Fibroblast of skin of left quadriceps (primary cell): ENCODE measurements at places on chromosomes 3 and 15.

DNA sequence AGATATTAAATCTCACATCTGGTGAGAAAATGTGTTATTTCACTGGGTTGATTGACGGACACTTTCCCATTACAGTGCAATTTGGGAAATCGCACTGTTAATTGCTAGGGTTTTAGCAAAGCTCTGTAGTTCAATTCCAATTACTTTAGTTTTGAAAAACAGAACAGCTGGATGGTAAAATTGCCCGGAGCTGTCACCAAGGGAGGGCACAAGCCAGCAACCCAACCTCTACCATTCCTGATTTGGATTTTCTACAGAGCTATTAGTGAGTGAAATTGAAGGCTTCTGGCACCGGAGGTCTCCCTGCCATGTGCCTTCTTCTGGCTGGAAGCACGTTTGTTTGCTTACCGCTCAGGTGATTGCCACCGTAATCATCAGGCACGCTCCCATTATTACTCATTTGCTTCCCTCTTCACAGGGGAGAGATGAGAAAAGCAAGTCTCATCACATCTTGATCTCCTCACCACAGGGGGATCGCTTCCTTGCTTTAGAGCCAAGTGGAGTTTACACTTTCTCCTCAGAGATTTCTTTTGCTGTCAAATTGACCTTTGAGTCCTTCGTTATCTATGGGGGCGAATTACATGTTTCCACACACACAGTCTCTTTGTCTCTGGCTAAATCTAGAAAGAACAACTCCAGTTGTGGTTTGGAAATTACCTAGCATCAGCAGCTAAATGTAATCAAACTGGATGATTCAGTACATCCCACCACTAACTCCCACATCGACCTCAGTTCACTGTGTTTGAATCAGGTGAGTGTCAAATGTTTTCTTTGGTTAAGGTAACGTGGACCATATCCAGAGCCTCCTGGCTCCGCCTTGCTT lies 421.7 kb upstream of the GOLIM4 start:
- DNase-seq: no peak

GRCh38 chr3:108090701-108091497 lies at the start of gene CD47:
TSS of gene CD47 (minus strand) at chr3:108091031. CDS start at chr3:108090908, 123 bp downstream.
- DNase-seq: peak; percentile 66

GRCh38 chr15:83602021-83602420 lies 51.9 kb upstream of the ADAMTSL3 start:
- DNase-seq: no peak

GRCh38 chr3:138197058-138197457 lies 10.0 kb downstream of the ARMC8 start:
- DNase-seq: no peak

DNA sequence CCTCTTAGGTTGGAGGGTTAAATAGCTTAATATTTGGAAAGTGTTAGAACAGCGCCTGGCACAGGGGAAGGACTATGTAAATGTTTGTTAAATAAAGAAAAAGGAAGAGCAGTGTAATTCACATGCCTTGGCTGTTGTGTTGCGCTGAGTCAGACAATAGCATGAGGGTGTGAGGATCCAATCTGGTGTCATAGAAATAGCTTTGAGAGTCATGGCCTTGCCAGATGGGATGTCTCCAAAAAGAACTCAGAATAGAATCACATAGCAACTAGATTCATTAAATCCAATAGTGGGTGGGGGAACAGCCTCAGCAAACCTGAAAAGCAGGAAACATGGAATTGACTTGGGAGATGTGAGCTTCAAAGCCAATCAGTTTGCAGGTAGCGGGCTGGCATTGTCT lies 3.9 kb upstream of the RBSN start:
- DNase-seq: no peak

DNA sequence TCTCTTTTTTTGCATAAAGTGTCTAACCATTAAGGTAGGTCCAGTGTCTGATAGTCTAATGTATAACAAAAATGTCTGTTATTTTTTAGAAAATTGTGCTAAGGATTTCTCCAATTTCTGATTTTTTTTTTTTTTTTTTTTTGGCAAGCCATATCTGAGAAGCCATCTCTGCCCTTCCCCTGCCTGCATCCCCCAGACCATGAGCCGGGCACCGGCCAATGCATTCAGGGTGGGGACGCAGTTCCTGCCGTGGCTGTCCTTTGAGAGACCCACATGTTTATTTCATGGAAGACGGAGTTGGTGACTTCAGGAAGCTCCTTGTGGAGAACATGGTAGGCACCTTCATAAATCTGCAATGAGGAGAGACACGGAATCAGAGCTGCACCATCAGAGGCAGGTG lies 19.2 kb downstream of the ABTB1 start:
- no peak for DNase-seq

GRCh38 chr3:142151240-142151639 lies 1.9 kb upstream of the TFDP2 start:
- DNase-seq: no peak

- DNase-seq: no peak
Measured at GRCh38 chr3:37945156-37945806, 45.3 kb upstream of the VILL start.

- no peak for DNase-seq
Measured at GRCh38 chr3:43388175-43388574, 101.8 kb downstream of the SNRK start.

GRCh38 chr3:112730210-112730609 lies 89.3 kb upstream of the CCDC80 start:
- DNase-seq: no peak

DNA sequence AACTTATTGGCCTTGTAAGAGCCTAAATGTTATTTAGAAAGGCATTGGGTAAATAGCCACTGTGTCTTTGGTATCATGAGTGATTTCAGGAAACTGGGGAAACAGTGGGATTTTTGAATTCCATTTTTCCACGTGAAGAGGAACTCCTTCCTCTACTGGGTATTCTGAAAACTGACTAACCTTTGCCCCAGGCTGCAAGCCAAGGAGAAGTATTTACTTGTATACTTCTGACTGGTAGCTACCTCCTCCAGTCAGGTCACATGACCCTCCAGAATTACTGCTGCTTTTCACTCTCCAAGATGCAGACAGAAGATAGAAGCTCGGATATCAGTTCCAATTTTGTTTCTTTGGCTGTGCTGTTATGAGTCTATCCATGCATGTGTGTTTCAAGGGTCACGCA lies 50.9 kb upstream of the MAP3K13 start:
- no peak for DNase-seq

DNA sequence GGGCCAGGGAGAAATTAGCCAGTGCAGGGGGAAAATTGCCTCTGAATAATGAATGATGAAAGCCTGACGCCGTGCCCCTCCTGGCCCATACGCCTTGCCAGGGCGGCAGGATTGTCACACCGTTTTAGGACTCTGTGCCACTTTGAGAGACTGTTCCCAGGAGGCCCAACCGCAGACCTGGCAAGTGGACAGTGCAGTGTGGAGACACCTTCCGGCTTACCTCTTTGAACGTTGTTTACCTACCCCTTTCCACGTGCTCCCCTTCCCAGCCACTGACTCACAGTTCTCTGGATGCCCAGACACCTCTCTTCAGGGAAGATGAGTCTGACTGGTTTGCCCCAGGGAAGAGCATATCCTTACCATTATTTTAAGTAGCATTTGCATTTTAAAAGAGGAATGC lies 84.0 kb upstream of the PXYLP1 start:
- DNase-seq: no peak

- no peak for DNase-seq
Measured at GRCh38 chr3:41331041-41331440, 131.7 kb downstream of the CTNNB1 start.

DNA sequence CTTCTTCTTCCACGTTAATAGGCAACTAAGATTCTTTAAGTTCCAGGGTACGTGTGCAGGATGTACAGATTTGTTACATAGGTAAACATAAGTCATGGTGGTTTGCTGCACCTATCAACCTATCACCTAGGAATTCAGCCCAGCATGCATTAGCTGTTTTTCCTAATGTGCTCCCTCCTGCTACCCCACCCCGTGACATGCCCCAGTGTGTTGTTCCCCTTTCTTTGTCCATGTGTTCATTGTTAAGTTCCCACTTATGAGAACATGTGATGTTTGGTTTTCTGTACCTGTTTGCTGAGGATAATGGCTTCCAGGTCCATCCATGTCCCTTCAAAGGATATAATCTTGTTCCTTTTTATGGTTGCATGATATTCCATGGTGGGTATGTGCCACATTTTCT lies 21.1 kb downstream of the GTF2A2 start:
- no peak for DNase-seq

GRCh38 chr15:95940431-95940985 lies 390.0 kb upstream of the NR2F2 start:
- DNase-seq: no peak

DNA sequence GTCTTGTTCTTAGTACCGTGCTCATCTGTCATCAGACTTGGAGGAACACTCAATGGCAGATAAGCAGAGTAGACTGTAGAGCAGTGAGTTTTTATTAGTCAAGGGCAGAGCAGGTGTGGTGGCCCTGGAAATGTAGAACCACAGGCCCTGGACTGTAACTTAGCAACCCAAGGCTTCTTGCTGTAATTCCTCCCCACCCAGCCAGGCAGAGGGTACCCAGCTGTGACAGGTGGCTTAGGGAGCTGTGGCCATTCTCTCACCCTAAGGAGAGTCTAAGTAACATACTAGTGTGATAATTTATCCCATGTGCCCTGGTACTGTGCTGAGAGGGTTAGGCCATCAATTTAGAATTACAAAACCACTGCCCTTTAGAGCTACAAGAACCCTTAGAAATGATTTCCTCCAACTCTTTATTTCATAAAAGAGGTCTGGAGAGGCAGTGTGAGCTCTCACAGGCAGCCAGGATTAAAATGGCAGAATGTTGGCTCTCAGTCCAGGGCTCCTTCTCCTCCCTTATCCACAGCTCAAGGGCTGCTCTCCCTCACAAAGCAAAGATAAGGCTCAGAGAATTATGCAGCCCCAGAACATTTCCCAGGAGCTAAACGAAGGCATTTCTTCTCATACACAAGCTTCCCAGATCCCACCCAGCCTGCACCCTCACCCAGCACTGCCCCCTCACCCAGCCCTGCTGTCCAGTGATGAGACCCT lies 3.0 kb downstream of the POMGNT2 start:
- no peak for DNase-seq

- no peak for DNase-seq
Measured at GRCh38 chr3:113140876-113141275, 70.5 kb upstream of the BOC start.

DNA sequence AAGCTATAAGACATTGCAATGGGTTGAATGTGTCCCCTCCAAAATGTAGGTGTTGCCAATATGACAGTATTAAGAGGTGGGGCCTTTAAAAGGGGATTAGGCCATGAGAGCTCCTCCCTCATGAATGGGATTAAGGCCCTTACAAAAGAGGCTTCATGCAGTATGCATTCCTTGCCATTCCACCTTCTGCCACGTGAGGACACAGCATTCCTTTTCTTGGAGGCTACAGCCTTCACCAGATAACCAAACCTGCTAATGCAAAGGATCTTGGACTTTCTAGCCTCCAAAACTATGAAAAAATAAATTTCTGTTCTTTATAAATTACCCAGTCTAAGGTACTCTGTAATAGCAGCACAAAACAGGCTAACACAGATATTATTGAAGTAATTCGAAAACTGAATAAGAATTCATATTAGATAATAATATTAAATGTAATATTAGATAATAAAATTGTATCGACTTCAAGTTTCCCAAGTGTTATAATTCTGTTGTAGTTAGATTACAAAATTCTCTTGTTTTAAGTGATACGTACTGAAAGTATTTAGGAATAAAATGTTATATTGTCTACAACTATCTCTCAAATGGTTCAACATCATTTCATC lies 29.4 kb upstream of the ATP8B4 start:
- peak; percentile 51 for DNase-seq

DNA sequence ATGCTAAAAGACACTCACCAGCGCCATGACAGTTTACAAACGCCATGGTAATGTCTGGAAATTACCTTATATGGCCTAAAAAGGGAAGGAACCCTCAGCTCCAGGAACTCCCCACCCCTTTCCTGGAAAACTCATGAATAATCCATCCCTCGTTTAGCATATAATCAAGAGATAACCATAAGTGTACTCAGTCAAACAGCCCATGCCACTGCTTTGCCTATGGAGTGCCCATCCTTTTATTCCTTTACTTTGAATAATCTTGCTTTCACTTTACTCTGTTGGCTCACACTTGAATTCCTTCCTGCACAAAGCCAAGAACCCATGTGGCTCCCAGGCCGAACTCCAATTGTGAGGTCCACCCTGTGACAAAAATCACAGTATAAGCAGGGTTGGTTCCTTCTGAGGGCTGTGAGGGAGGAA lies 19.1 kb upstream of the FSTL1 start:
- no peak for DNase-seq

DNA sequence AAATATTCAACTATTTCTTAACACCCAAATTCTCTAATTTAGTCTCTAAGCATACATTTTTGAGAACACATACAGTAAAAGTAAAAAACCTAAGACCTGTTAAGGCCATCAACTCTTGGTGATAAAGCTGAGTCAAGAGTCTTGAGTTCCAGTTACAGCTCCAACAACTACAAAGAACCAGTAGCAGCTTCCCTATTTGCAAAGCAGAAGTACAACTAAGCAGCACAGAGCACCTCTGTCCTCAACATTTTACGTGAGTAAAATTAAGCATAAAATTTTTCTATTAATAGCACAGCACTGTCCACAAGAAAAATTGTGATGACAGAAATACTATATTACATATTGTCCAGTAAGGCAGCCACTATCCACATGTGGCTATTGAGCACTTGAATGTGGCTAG lies 4.4 kb downstream of the PCOLCE2 start:
- no peak for DNase-seq

DNA sequence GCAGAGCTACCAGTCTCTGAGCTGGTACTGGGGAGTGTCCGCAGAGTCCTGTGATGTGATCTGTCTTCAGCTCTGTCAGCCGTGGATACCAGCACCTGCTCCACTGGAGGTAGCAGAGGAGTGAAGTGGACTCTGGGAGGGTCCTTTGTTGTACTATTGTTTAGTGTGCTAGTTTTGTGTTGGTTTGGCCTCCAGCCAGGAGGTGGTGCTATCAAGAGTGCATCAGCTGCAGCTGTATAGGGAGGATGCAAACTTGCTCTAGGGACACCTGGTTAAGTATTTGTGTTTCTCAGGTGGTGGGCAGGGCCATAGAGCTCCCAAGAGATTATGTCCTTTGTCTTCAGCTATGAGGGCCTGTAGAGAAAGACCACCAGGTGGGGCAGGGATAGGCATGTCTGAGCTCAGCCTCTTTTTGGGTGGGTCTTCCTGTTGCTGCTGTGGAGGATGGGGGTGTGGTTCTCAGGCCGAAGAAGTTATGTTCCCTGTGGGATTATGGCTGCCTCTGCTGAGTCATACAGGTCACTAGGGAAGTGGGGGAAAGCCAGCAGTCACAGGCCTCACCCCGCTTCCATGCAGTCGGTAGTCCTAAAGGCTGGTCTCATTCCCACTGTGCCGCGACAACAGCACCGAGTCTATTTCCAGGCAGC lies 443.2 kb upstream of the TBL1XR1 start:
- DNase-seq: no peak

DNA sequence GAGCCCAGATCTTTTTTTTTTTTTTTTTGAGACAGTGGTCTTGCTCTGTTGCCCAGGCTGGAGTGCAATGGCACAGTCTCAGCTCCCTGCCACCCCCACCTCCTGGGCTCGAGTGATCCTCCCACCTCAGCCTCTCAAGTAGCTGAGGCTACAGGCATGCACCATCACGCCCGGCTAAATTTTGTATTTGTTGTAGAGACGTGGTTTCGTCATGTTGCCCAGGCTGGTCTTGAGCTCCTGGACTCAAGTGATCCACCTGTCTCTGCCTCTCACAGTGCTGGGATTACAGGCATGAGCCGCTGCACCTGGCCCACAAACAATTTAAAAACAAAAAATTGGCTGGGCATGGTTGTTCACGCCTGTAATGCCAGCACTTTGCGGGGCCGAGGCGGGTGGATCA lies 22.6 kb upstream of the SLC6A6 start:
- no peak for DNase-seq

- DNase-seq: no peak
Measured at GRCh38 chr3:187186375-187186774, 10.9 kb upstream of the RTP1 start.
